MV-4-11 (cell line): ENCODE measurements at places on chromosomes 2 and 18.
A peak's percentile ranks its signal among the peaks of the same experiment; 100 is the strongest.

DNA sequence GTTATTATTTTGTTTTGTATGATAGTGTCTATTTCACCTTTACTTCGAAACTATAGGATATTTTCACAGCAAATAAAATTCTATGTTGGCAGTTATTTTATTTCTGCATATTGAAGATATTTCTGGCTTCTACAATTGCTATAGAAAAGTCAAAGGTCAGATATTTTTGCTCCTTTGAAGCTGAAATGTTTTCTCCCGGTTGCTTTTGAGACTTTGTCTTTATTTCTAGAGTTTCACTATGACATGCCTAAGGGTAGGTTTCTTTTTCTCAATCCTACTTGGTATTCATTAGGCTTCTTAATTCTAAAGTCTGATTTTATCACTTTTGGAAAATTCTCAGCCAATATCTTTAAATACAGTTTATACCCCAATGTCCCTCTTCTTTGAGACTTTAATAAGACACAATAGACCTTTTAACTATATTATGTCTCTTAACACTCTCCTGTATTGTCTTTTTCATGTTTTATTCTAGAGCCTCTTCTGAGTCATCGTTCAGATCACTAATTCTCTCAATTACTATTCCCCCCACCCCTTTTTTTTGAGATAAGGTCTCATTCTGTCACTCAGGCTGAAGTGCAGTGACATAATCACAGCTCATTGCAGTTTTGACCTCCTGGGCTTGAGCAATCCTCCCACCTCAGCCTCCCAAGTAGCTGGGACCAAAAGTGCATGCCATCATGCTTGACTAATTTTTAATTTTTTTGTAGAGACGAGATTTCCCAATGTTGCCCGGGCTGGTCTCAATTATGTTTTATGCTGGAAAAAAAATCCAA is 50.5 kb downstream of the USP37 start:
- no peak for DNase-seq

DNA sequence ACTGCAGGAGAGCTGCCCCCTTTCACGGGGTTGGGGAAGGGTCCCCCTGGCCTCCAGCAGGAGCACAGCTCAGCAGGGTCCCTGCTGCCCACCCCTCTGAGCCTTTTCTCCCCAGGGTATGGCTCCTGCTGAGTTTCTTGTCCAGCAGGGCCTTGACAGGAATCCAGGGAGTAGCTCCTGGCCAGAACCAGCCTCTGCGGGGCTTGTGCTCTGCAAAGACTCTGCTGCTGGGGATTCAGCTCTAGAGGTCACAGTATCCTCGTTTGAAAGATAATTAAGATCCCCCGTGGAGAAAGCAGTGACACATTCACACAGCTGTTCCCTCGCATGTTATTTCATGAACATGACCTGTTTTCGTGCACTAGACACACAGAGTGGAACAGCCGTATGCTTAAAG is 21.2 kb downstream of the FOSL2 start:
- DNase-seq = no peak

- DNase-seq = peak; percentile 70
Measured at GRCh38 chr2:47177043-47177565, 22.0 kb upstream of the STPG4 start.

GRCh38 chr2:168814046-168814445 is 11.6 kb downstream of the NOSTRIN start:
- no peak for DNase-seq

DNA sequence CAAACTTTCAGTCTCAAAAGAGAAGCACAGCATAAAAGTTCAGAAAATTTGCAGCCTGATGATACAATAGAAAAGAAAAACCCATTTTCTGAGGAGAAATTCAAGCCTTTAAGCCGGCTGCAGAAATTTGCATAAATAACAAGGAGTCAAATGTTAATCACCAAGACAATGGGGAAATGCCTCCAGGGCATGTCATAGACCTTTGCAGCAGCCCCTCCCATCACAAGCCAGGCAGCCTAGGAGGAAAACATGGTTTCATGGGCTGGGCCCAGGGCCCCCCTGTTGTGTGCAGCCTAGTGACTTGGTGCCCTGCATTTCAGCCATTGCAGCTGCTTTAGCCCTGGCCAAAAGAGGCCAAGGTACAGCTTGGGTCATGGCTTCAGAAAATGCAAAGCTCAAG is 54.1 kb upstream of the CAVIN2 start:
- no peak for DNase-seq

DNA sequence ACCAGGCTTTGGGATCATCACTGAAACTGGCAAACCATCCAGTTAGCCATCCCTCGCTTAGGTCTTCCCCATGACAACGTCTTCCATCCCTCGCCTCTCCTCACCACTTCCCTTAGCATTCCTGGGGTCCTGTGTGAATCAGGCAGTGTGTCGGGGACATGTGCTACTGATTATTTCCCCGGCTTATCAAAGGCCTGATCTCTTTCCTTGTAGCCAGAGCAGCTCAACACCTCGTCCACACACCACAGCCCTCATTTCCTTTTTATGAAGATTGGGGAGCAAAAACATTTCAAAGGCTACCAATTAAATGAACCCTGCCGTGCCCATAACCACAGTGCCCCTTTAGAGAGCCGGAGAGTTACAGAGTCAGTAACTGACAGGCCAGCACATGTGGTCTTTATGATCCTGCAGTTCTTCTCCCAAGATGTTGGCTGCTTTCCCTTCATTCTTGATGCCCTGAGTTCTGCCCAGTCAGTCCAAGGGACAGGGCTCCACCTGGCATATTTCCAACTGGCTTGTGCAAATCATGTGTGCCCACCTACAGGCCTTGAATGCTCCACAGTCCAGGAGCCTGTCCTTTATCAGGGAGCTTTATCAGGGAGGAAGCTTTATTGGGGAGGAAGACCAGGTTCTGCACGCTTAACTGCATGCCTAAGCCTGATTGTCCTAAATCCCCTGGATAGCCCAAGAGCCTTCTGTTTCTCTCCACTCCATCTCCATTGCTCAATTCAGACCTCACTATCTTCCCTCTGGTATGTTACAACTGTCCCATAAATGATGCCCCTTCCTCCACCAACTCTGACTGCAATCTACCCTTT is 343.1 kb downstream of the CYRIA start:
- DNase-seq = no peak
